DMS153 (cell line): ENCODE measurements at places on chromosomes 5 and 9.

- DNase-seq, result no peak
These were observed 39.4 kb downstream of the LYRM7 start for GRCh38 chr5:131210151-131210510.

DNA sequence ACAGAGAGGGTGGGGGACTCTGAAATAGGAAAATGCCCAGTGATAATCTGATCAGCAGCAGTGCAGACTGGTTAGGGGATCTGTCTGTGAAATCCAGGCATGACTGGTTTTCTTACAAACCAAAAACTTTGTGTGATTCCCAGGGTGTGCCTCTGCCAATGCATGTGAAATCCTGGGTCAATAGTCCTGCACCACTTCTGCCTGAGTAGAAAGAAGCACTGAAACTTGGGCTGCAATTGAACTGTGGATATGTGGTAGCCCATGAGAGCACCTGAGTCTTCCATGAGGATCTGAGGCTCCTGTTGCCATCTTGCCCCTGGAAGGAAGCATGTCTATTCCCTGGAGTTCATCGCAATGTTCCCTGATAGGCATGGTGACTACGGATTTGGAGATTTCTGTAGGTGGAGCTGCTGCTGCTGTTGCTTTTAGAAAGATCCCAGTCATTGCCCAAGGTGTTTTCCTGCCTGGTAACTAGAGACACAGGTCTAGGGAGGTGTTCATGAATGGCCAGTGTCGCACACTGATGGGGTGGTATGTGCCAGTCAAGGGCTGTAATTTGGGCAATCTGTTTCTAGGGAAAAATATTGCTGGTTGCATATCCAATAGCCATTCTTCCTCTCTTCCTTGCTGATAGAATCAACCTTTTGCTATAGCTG is 146.7 kb downstream of the CARTPT start:
- no peak for DNase-seq

DNA sequence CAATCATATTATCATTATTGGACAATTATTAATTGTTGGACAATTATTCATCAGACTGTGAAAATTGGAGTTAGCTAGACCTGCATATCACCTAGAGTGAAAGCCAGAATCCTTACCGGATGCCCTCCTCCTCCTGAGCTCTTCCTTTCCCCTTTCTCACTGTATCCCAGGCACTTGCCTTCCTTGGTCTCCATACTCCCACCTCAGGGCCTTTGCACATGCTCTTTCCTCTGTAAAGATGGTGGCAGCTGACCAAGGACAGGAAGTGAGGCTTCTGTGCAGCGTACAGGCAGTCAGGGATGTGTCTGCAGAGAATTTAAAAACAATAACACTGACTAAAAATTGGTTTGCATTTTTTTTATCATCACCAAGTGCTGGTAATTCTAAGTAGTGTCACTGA is 15.5 kb upstream of the FAM193B start:
- no peak for DNase-seq

DNA sequence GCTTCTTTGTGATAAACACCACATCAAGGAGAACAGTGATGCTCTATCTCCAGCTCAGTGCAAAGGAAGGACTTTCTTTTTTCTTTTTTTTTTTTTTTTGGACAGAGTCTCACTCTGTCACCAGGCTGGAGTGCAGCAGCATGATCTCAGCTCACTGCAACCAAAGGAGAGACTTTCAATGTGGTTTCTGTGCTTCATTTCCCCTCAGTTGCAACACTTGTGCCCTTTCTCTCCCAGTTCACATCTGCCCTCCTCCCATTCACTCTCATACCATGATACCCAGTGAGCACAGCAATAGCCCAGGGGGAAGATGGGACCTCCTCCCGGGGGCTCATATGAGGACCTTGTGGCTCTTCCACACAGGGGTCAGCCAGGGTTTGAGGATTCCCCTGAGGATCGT is 110.0 kb downstream of the MTRR start:
- no peak for DNase-seq

GRCh38 chr9:135526730-135527571 is 5.7 kb downstream of the LCN1 start:
- DNase-seq, result no peak

GRCh38 chr5:123610665-123611405 is 98.9 kb downstream of the CSNK1G3 start:
- DNase-seq, result peak; percentile 12

DNA sequence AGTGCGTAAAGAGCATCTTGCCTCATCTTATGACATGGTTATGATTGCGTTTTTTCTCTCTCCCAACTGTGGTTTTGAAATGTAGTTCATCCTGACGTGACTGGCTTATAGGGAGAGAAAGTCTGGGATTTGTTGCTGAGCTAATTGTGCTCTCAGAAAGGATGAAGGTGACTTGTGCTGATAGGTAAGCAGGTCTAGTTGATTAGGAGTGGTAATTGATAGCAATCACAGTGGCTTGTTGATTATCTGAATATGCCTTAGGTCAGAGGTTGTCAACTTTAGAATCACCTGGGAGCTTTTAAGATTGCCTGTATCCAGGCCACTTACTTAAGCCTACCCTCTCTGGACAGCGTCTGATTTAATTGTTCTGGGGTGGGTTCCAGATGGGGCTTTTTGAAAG is 117.8 kb downstream of the TLE4 start:
- no peak for DNase-seq

GRCh38 chr5:90424245-90424644 is 14.7 kb upstream of the CETN3 start:
- no peak for DNase-seq

GRCh38 chr9:20402273-20402875 is 219.9 kb downstream of the MLLT3 start:
- no peak for DNase-seq

DNA sequence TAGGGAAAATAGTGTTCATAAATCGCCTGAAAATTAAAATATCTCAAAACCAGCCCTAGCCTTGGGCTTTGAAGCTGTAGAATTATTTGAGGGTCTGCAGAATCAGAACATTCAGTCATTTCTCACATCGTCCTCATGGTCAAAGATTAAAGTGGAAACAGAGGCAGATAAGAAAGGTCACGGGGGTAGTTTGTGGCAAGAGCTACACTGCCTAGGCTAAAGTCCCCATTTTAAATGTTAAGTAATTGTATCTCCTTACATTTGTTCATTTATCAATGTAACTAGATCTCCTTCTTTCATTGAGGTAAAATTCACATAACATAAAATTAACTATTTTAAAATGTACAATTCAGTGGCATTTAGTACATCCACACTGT is 139.2 kb downstream of the TLE1 start:
- DNase-seq, result no peak

DNA sequence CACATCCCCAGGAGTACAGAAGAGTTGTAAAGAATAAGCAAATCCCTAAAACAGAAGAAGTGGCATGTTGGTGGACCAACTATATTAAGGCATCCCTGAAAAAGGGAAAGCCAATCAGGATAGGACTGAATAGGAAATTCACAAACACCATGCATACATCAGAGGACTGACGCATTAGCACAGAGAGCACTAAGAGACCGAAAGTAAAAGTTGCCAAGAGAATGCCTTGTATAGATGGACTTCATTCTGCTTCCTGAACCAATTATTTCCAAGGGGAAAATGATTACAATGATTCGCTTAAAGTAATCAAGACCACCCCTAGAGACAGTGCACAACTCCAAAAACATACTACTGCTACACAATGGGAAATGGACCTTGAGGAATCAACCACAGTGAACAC is 33.5 kb downstream of the SHC3 start:
- no peak for DNase-seq

DNA sequence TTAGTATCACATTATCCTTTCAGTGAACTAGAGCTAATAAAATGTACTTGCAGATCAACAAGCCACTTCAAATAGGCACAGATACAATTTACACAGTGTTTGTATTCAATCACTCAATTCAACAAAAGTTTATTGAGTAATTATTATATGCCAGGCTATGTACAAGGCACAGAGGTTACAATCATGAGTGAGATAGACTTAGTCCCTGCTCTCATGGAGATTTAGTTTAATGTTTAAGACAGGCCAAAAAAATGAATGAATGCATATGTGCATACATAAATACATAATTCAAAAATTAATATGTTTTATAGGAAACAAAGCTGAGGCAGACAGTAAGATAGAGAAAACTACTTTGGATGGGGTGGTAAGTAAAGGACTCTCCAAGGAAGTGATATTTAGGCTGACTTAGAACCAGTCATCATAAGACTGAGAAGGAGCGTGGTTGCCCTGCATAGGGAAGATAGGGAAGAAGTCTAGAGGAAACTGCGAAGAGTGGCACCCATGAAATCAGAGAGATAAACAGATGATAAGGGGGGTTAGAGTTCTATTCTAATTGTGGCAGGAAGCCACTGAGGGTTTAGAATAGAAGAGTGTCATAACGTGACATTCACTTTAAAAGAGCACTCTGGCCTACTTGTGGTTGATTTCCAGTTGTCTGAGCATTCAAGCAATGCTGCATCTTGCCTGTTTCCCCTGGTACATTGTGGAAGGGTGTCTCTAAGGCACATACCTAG is 49.7 kb upstream of the GRAMD2B start:
- DNase-seq, result no peak

DNA sequence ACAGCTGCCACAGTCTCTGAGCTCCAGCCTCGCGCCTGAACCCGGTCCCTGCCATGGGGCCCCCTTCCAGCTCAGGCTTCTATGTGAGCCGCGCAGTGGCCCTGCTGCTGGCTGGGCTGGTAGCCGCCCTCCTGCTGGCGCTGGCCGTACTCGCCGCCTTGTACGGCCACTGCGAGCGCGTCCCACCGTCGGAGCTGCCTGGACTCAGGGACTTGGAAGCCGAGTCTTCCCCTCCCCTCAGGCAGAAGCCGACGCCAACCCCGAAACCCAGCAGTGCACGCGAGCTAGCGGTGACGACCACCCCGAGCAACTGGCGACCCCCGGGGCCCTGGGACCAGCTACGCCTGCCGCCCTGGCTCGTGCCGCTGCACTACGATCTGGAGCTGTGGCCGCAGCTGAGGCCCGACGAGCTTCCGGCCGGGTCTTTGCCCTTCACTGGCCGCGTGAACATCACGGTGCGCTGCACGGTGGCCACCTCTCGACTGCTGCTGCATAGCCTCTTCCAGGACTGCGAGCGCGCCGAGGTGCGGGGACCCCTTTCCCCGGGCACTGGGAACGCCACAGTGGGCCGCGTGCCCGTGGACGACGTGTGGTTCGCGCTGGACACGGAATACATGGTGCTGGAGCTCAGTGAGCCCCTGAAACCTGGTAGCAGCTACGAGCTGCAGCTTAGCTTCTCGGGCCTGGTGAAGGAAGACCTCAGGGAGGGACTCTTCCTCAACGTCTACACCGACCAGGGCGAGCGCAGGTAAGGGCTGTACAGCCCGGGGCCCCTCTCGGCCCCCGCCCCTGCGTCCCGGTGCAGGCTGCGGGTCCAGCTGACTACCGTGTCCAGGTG is 509 bp downstream of the LVRN start:
- no peak for DNase-seq

- DNase-seq, result no peak
These were observed 1.9 kb upstream of the ORM2 start for GRCh38 chr9:114327749-114328148.

DNA sequence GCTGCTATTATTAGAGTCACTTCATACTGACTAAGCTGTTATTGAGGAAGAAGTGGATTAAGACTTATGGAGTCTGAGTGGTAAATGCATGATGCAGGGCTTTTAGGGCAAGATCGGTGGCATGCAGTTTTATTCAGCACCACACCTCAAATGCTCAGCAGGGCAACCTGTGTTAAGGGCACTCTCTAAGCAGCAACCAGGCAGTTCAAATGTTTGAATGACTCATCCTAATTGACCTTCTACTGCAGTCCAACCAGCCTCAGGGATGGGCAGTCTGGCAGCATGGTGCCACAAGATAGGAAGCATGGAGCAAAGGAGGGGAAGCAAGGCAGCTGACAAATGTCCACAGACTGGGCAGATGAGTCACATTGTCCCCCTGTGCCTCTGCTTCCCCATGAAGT is 80.2 kb upstream of the MIER3 start:
- peak; percentile 15 for DNase-seq
